ENCODE measurements at places on chromosomes 4 and X.

- no peak for DNase-seq
Measured at GRCh38 chr4:99518601-99519295, 7.9 kb downstream of the C4orf17 start.

- no peak for DNase-seq
Measured at GRCh38 chr4:109072595-109072994, 229.9 kb downstream of the COL25A1 start.

GRCh38 chrX:2370456-2370855 lies 130.3 kb downstream of the DHRSX start:
- DNase-seq, result no peak

DNA sequence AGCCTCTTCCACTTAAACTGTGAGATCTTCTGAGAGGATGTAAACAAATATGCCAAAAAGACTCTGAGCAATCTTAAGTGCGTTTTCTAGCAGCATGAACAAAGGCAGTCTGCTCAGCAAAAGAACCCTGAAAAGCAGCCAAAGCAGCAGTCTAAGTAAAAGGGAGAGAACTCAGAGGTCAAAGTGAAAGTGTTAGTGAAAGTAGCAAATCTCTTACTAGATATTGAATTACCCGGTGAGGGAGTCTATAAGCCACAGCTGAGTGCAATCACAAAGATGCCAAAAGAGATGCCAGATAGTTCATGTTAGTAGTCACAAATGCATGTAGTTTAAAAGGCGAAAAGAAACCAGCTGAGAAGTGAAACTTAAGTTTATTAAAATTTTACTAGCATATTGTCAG lies 7.9 kb upstream of the GNRHR start:
- DNase-seq, result no peak

GRCh38 chr4:175590205-175590604 lies 221.9 kb downstream of the GPM6A start:
- DNase-seq, result no peak

DNA sequence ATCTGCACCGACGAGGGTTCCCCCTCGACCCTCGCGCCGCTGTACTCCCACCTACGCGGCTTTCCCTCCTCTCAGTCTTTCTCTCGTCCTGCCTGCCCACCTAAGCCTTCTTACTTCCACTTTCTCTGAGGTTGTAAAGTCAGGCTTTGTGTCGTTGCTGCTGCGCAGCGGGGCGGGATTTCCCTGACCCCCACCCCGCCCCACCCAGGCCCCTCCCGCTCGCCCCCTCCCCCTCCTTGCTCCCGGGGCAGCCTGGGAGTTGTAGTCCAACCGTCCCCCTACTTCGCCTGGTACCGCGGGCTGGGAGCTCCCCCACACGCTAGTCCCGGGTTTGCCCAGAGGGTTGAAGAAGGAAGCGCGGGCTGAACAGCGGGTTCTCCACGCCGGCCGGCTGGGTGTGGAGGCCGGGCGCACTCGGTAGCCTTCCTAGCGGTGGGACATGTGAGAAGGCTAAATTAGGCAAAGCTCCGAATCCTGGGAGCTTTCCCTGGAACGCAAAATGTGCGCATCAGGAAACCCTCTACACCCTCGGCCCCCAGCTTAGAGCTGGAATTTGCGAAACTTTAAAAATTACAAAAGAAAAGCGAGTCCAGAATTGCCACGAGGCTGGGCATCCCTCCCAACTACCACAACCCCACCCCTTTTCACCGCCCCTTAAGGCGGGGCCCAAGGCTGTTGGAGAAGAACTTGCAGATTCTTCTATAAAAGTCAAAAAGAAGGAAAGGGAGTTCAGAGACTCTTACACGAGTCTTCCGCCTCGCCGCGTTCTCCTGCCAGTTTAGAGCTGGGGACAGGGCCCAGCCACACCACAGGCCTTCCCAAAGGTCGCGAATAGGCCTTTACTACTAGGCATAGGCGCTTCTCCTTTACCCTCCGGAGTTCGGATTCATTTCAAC lies at the start of gene ATP11C:
ATP11C (minus strand) TSS at position 153 of the 896 bp plus-strand sequence. CDS start 1,011 bp downstream, outside the sequence.
- peak; percentile 59 for DNase-seq

DNA sequence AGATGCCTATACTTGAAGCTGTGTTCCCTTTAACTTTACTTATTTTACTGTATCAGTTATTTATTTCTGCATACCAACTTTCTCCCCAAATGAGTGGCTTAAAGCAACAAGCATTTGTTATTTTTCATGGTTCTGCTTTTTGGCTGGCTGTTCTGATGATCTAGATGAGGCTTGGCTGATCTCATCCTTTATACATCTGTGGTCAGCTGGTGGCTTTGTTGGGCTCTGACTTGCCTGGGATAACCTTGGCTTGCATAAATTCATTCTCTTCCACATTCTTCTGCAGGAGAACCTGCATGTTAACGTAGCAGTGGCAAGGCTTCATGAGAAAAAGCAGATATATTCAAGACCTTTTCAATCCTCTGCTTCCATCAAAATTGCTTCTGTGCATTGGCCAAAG lies 1317.6 kb downstream of the ADGRL3 start:
- DNase-seq, result no peak

- no peak for DNase-seq
Measured at GRCh38 chr4:181593703-181594102, 649.5 kb upstream of the TENM3 start.

DNA sequence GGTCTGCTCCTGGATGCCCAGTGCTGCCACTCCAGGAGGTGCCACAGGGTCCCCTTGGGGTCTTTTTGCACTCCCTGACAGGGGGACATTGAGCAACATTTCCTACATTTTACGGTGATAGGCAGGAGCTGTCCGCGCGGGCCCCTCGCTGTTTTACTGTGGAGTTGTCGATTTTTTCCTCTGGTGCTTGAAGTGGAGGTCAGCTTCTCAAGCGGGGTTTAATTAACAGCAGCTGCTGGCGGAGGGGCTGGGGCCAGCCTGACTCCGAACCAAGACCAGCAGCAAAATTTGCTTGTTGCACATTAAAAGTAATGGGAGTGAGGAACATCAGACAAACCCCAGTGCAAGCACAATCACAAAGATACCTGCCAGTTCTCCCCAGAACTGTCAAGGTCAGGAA lies 13.2 kb upstream of the SH3TC1 start:
- no peak for DNase-seq

- DNase-seq, result no peak
Measured at GRCh38 chrX:82961129-82961528, 547.0 kb upstream of the POU3F4 start.

GRCh38 chrX:6614506-6614905 lies 79.6 kb upstream of the VCX3A start:
- no peak for DNase-seq

- no peak for DNase-seq
Measured at GRCh38 chrX:7050271-7050670, 97.2 kb upstream of the STS start.

GRCh38 chr4:10891866-10892265 lies 207.3 kb upstream of the CLNK start:
- no peak for DNase-seq

- no peak for DNase-seq
Measured at GRCh38 chrX:58025979-58026378, 115.7 kb upstream of the ZXDA start.

GRCh38 chr4:180423712-180424057 lies 1819.5 kb upstream of the TENM3 start:
- no peak for DNase-seq

DNA sequence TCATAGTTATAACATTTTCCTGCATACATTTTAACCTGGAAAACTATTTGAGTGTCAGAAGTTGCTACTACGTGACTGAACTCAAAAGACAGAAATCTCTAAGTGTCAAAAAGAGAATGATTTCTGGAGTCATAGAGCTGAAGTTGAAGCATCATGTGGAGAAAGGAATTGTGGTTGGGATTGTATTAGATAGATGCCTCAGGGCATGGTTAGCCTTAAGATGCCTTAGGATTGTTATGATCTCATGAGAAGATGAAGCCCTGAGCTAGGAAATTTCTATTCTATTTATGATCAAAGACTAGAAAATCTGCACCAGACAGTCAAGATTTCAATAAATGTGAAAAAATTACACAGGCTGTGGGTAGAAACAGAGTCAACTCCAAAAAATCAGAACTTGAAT lies 20.2 kb downstream of the EPGN start:
- no peak for DNase-seq

GRCh38 chrX:793216-793770 lies 162.7 kb downstream of the SHOX start:
- DNase-seq, result no peak

GRCh38 chr4:147790412-147790811 lies 58.5 kb downstream of the ARHGAP10 start:
- no peak for DNase-seq

DNA sequence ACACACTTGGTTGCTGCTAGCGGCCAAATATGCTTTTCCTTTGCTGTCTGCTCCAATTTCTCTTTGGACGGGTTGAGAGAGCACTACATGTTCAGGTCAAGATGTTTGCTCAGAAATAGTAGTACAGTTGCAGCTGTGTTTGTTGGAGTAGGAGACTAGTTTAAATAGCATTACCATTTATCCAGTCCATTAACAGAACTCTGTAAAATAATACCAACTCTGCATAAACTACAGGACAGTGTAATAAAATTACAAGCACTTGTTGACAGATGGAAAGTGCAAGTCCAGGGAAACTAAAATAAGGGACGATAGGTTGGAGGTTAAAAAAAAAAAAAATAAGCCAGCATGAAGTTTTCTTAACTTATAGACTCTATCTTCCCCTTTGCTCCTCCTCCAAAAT lies 20.2 kb downstream of the SLIT2 start:
- no peak for DNase-seq

DNA sequence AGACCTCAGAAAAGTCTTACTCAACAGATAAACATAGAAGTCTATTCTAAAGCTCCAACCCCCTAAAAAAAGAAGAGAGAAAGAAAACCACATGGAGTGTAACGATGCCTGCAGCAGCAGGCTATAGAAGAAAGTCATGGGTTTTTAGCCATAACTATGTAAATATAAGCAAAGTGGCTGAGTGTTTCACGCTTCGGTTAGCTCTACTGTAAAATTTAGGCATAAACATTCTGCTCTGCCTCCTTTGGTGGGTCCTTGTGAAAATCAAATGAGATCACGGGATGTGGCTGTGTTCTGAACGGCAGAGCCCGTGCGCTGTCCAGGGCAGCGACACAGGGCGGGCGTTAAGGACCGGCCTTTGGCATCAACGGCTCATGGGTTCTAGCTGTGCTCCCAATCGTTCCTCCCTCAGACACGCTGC lies 78.4 kb downstream of the IRF2 start:
- no peak for DNase-seq

GRCh38 chrX:1137531-1137930 lies 74.9 kb downstream of the CRLF2 start:
- DNase-seq, result no peak

DNA sequence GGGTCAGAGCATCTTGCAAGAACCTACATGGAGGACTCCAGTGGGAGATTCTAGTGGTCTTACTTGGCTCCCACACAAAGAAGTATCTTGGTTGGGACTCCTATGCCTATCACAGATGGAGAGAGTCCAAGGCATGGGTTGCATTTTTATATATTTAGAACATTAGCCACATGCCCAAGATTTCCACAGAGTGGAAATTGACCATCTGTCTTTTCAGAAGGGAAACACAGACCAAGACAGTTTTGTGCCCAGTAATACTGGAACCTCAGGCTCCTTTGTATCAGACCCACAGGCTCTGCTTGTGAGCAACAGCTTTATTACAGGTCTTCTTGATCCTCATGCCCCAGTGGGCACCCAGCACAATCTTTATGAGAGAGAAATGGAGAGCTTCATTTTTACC lies 43.6 kb downstream of the PAGE2 start:
- no peak for DNase-seq

DNA sequence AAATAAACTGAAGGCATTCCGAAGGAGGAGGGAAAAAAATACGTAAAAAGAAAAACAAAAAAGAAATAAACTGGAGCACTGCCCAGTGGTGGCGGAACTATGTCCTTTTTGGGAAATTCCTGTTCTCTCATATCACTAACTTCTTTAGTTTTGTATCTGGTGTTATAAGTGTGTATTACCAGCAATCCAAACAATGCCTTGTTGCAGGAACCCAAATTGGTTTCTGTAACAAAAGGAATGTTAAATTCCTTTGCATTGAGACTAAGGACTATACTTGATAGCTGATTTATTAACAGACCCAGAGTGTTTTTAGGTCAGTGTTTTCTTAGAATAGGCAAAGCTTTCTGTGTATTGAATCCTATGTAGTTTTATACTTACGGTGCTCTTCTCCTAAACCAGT lies 6.6 kb downstream of the CCNG2 start:
- DNase-seq, result no peak

DNA sequence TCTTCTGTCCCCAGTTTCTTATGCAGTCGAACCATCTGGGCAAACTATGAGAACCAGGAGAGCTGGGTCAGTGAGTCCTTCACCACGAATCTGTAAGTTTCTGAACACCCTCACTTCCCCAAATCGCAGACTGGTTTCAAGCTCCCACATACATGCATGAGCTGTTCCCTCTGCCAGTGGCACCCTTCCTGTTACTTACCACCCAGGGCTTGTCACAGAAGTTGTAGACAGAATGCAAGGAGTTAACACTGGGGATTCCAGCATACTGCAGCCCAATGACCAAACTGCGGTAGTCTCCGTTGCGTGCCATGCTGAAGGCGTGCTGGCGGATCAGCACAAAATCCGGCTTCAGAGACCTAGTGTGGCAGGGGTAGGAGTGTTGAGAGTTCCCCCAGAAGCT lies 14.6 kb downstream of the SYN1 start:
- DNase-seq, result no peak

DNA sequence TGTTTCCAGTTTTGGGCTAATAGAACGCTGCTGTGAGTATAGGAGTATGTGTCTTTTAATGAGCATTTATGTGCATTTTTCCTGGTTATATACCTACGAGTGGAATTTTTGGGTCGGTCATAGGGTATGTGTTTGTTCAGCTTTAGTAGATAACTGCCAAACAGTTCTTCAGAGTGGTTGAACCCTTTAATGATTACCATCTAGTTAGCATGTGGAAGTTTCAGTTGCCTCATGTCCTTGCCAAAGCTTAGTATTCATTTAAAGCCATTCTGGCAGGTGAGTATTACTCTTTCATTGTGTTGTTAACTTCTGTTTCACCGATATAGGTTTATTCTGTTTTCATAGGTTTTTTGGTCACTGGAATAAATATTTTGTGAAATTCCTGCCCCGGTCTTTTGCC lies 229.1 kb downstream of the ARHGAP10 start:
- no peak for DNase-seq

- no peak for DNase-seq
Measured at GRCh38 chrX:39199429-39199828, 398.2 kb downstream of the MID1IP1 start.

DNA sequence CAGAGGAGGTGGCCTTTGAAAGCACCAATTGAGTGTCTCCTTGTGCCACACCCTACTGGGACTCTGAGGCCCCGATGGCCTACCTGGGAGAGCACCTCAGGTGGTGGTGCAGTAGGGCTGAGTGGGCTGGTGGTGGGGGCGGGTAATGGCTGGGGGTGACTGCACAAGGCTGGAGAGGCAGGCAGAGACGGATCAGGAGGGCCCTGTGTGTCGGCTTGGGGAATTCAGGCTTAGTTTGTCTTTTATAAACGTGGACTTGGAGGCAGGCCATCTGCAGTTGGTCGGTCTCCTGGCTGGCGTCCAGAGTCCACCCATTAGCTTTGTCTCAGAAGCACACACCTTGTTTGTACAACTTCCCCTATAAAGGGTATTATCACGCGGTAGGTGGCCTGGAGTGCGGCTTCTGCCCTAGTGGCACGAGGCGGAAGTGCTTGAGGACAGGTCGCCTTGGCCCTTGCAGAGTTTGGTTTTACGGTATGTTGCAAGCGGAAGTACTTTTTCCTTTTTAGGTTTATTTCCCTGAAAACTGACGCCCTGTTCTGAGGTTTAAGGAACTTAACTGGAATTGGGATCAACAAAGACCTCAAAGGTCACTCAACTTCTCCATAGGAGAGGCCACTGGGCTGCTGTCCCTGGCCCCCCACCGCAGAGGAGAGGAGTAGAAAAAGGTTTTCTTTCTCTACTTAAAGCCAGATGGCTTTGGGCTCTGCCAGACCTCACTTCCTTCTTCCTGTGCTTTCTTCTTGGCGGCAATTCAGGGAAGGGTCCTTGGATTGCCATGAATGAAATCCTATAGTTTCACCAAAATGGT lies 8.0 kb downstream of the TBC1D14 start:
- no peak for DNase-seq
